Ammon's horn (tissue), 1 donor: ENCODE measurements at places on chromosomes 5 and 9.

- no peak for DNase-seq
Measured at GRCh38 chr5:67346611-67347010, 150.0 kb upstream of the CD180 start.

DNA sequence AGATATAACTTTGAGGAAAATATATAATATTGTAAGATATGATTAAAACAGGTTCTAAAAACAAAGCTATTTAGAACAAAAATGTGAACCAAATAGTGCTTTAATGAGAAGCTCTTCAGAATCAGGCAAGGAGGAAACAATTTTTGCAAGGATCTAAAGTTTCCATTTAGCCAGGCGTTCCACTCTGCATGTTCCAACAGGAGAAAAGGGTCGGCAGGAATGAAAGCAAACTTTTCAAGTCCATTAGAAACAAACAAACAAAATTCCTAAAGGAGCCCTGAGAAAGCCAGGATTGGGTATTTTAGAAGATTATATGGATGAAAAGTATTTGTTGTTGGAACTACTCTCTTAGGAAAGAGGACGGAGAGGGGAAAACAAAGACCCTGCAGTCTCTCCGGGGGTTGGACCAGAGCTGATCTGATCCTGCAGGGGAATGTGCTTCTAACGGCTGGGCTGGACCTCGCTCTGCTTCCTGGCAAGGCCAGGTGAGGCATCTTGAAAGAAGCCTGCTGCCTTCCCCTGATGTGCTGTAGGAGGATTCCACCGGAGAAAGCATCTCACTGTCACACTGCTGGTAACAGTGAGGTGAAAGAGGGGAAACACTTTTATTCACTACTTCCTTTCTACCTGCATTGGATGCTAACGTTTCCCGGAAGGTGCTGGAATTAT, 94.6 kb downstream of the PRRT1B start:
- no peak for DNase-seq

DNA sequence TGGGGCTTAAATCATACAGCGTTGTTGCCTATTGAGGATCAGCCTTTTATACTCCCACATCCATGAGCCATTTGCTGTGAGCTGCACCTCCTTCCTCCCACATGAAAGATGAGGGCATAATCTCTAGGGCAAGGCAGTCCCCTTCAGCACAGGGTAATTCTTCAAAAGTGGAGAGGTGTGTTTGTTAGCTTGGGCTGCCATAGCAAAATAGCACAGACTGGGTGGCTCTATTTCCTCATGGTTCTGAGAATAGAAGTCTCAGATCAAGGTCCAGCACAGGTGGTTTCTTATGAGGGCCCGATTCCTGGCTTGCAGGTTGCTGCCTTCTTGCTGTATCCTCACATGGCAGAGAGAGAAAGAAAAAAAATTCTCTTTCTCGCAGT, 121.8 kb upstream of the SLC12A2 start:
- no peak for DNase-seq

DNA sequence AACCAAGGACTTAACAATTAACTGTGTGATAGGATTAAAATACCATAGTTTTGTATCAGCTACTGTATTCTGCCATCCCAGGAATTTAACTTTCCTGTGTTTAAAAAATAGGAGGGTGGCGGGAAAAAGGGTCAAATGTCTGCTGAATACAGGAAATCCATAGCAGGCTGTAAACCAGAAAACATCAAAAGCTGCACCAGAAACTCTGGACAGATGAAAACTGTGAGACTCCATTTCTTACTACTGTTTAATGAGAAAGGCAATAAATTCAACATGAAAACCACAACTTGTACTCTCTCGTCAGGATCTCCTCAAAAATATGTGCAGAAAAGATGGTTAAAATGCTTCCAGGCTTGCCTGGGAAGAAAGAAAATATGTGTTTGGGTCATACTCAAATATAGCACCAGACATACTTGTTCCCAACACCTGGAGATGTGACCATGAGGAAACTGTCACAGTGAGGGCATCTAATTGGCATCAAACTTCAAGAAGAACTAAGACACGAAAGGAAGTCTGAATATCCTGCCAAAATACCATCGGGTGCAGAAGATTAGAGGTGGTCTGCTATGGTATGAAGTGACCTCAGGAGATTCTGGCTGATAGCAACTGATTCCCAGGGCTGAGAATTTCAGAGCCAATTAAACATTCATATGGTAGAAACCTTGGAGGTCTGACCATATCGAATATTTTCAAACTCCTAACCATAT, 164.7 kb upstream of the TARS1 start:
- no peak for DNase-seq

- no peak for DNase-seq
Measured at GRCh38 chr5:133531178-133531577, 81.2 kb downstream of the FSTL4 start.

GRCh38 chr9:117412841-117413240, 2.0 kb downstream of the ASTN2 start:
- no peak for DNase-seq

- DNase-seq, result peak; percentile 19
Measured at GRCh38 chr9:80649001-80649420, 1040.3 kb downstream of the TLE1 start.

GRCh38 chr9:112439171-112439570, 47.5 kb upstream of the KIAA1958 start:
- no peak for DNase-seq

- no peak for DNase-seq
Measured at GRCh38 chr5:131450941-131451340, 184.1 kb downstream of the RAPGEF6 start.

DNA sequence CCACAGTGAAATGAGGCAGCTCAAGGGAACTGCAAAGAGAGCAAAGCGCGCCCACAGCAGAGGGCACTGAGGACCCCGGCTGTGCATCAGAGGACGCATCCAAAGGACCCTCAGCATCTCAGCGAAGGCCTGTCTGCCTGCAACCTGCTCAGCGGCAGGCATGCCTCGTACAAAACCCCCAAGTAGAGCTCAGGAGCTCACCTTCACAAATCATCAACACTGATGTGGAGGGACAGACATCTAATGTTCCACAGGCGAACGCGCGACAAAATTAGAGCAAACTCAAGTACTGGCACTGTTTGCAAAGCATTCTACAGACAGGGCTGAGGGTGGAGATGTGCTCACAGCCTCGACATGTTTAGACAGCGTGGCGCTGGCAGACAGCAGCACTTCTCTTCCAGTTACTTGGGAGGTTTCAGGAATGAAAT, 81.0 kb downstream of the DCP2 start:
- no peak for DNase-seq

DNA sequence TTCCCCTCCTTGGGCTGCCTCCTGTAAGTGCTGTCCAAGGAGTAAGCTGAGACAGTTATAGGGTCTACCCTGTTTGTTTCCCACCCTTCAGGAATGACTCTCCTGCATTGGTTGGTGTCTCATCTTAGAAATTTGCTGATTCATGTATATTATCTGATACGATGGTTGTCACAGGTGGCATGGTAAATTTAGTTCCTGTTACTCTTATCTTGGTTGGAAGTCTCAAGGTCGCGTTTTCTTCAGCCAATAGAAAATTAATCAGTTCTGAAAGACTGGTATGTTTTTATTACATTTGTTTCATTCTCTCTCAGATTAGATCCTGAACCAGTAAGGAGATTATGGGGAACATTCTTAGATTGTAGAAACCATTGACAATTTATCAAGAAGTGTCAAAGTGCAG, 42.7 kb downstream of the SCGB3A1 start:
- DNase-seq, result no peak

- DNase-seq, result no peak
Measured at GRCh38 chr5:163880302-163880701, 374.9 kb downstream of the MAT2B start.

DNA sequence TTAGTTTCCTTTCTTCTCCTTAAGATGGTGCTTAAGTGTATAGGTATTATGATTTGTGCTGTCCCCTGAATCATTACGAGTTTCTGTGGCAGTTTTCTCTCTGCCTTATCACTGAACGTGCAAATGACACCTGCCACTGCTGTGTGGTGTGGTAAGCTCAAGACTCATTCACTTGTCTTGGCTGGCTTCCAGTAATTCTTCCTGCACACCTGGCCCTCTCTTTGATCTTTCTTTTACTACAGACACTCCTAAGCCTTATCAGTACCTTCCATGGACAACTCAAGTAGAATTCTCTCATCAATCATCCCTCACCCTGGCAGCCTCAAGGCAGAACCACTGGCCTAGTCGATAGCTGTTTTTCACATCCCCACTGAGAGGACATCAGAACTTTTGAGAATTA, 82.6 kb upstream of the ADAMTS19 start:
- DNase-seq, result no peak
